ENCODE measurements at places on chromosomes 2 and 18. TPM values are rescaled to one million over a fixed set of nuclear protein-coding genes. Genes with fewer than 3 reads are reported as not detected.

Gene DCDC2C
- 0.13 TPM for polyA plus RNA-seq

Gene SETBP1
- 4.8 TPM for polyA plus RNA-seq

GRCh38 chr18:57942493-57942892, 101.5 kb upstream of the NEDD4L start:
- no peak for DNase-seq

DNA sequence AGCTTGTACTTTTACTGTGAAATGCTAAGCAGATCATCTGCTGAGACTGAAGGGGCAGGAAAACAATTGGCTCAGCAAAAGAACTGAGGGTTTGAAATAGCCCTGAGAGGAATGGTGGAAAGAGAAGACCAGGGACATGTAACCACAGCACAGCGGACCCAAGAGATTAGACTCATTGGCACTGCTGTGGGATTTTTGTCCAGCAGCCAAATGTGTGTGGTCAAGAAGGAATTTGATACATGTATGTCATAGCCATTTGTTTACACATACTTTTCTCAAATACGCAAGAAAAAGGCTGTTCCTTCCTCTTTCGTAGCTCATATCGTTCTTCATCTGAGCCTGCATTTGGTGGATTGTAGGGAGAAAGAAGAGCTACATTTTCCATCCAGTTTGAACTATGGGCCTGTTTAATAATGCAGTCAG, 73.8 kb downstream of the TRABD2A start:
- no peak for DNase-seq

GRCh38 chr2:48337871-48338270, 192.1 kb upstream of the STON1 start:
- DNase-seq, result no peak

Data from psoas muscle (tissue), 8 donors.